Ascending aorta (tissue), 2 donors: ENCODE measurements at places on chromosomes 16 and 17.

- no peaks in the 10 kb centered on the region for H3K27me3 ChIP-seq
- no peak overlapping the region for H3K27ac ChIP-seq
- H3K36me3 ChIP-seq = no peaks in the 10 kb centered on the region
- no peak for DNase-seq
Measured at GRCh38 chr16:6498858-6499257, 833.8 kb upstream of the RBFOX1 start.

DNA sequence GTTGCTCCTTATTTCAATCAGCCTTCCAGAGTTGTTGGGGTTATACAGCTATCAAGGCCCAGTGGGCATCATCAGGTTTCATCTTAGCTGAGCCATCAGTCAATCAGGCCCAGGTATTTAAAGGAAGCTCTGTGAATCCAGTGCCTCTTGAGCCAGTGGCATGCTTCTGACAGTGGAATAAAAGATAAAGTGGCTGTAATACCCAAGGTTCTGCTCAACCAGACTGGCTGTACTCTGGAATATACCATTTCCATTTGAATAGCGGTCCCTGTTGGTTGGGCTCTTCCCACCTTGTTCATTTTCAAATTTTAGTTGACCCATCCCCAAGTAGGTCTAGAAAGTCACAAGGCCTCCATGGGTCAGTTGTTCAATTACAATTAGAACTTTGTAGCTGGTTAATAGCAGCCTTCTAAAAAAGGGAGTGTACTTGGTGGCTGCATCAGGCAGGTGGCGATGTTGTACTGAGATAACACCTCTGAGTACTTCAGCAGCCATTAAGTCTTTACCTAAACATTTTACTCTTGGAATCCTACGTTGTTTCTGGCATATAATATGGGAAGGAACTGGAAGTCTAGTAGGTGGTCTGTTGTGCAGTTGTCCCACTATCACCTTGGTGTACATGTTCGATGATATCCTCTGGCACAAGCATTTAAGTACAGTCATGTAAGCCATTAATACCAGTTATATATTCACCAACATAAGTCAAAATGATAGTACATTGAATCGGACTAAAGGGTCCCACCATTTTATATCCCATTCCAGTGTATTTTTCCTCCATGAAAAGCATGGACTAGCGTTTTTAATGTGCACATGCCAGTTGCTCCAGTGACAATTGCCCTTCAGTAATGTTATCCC is 294.1 kb downstream of the BCAS3 start:
- no peaks in the 10 kb centered on the region for H3K36me3 ChIP-seq
- DNase-seq = no peak
- no peak overlapping the region for H3K4me3 ChIP-seq
- no peaks in the 10 kb centered on the region for H3K27me3 ChIP-seq
- H3K4me1 ChIP-seq = no peaks in the 10 kb centered on the region

- no peak for DNase-seq
- no peak overlapping the region for H3K27ac ChIP-seq
- H3K36me3 ChIP-seq = no peaks in the 10 kb centered on the region
- H3K4me1 ChIP-seq = no peaks in the 10 kb centered on the region
- no peaks in the 10 kb centered on the region for H3K27me3 ChIP-seq
Measured at GRCh38 chr16:56005958-56006357, 130.8 kb upstream of the CES5A start.

- H3K27ac ChIP-seq = no peak overlapping the region
- no peak for DNase-seq
- H3K27me3 ChIP-seq = no peaks in the 10 kb centered on the region
- no peaks in the 10 kb centered on the region for H3K4me1 ChIP-seq
- H3K4me3 ChIP-seq = no peak overlapping the region
Measured at GRCh38 chr16:56252835-56253234, 61.5 kb downstream of the GNAO1 start.

DNA sequence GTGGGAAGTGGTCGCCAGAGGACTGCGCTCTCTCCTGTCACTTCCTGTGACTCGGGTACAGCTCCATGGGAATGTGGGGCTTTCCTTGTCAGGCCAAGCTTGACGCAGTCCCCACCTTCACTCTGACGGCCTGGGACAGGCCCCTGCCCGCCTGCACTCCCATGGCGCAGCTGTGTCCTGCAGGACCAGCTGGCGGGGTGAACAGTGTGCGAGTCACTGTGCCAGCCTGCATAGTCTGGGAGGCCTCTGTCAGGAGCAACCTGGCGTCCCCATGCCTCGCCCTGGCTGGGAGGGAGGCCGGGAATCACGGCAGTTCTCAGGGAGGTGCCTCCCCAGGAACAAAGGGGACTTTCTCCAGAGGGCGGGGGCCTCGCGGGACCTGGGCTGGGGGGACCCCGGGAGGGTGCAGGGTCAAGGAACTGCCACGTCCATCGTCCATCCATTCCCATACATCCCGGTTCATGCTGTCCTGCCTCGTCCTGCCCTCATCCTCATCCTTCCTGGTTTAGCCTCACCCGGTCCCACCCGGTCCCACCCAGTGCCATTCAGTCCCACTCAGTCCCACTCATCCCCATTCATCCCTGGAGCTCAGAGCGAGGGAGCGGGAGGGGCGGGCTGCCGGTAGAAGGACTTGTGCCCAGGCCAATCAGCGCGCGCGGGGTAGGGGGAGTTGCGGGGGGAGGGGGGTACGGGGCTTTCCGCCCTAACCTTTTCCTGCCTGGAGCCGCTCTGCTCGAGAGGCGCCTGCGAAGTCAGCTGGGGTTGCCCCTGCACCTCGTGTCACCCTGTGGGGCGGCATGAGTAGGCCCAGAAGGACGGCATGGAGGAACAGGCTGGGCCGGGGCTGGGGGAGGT is 13.4 kb downstream of the FLYWCH1 start:
- no peak overlapping the region for H3K27ac ChIP-seq
- no peak for DNase-seq
- no peaks in the 10 kb centered on the region for H3K27me3 ChIP-seq
- peaks cover 7% of the 10 kb centered on the region for H3K36me3 ChIP-seq

- peak overlapping the region; percentile 55 for H3K4me3 ChIP-seq
- peaks cover 29% of the 10 kb centered on the region for H3K27me3 ChIP-seq
- H3K4me1 ChIP-seq = peaks cover 11% of the 10 kb centered on the region
- H3K27ac ChIP-seq = no peak overlapping the region
Measured at GRCh38 chr16:1333854-1334700, 632 bp downstream of the BAIAP3 start.

DNA sequence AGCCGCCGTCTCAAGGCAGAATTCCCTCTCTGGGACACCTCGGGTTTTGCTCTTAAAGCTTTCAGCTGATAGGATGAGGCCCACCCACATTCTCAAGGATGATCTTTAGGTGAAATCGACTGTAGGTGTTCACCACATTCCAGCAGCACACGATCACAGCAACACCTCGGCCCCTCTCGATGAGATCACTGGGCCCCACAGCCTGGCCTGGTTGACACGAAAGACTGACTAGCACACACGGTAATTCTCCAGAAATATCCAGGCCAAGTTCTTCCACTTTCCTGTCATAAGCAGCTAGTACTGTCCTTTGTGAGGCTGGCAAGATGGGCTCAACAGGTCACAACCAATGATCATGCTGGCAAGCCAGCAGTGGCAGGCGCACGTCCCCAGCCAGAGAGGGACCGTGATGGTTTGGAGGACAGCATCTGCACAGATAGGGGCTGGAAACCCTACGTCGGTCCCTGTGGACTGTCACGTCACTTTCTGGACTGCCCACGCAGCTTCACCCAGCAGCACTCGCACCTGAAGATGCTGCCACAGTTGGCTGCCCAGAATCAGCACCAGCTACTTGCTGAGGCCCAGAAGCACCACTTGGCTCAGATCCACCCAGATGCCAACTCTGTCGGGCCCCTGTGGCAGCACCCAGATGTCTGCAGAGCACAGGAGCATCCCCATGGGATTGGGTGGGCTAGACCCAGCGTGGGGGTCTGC is 17.4 kb downstream of the TMC6 start:
- no peaks in the 10 kb centered on the region for H3K4me1 ChIP-seq
- H3K27me3 ChIP-seq = no peaks in the 10 kb centered on the region
- H3K27ac ChIP-seq = no peak overlapping the region
- H3K36me3 ChIP-seq = peaks cover 11% of the 10 kb centered on the region
- DNase-seq = no peak

GRCh38 chr17:43392397-43392796 is 6.4 kb upstream of the ARL4D start:
- H3K4me1 ChIP-seq = peaks cover 3% of the 10 kb centered on the region
- no peaks in the 10 kb centered on the region for H3K36me3 ChIP-seq
- H3K27me3 ChIP-seq = no peaks in the 10 kb centered on the region

DNA sequence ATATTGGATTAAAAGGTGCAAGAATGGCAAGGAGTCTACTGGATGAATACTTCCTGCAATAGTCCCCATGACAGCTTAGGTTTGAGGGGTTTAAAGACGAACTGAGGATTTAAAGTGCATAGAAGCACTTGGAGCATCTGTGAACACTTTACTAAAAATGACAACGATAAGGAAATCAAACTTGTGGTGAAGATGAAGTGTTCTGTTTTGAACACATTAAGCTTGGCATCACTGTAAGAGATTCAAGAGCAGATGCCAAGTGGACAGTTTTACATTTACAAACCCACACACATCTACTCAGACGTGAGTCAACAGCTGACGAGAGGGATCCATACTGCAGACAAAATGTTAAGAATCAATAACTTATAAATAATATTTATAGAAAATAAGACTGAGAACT is 918.7 kb downstream of the CDH11 start:
- H3K27ac ChIP-seq = no peak overlapping the region
- no peak for DNase-seq
- H3K27me3 ChIP-seq = no peaks in the 10 kb centered on the region
- H3K4me3 ChIP-seq = no peak overlapping the region

GRCh38 chr17:17111401-17112393 is 69.4 kb downstream of the MPRIP start:
- peaks cover 25% of the 10 kb centered on the region for H3K4me1 ChIP-seq
- DNase-seq = no peak
- H3K27me3 ChIP-seq = no peaks in the 10 kb centered on the region
- no peak overlapping the region for H3K4me3 ChIP-seq
- H3K36me3 ChIP-seq = no peaks in the 10 kb centered on the region
- H3K27ac ChIP-seq = no peak overlapping the region

- DNase-seq = no peak
- H3K27me3 ChIP-seq = no peaks in the 10 kb centered on the region
- H3K4me3 ChIP-seq = no peak overlapping the region
- no peak overlapping the region for H3K27ac ChIP-seq
- peaks cover 4% of the 10 kb centered on the region for H3K4me1 ChIP-seq
Measured at GRCh38 chr17:29394761-29395160, 4.6 kb downstream of the TAOK1 start.

GRCh38 chr17:38745545-38745944 is 2.6 kb downstream of the PCGF2 start:
- H3K27me3 ChIP-seq = no peaks in the 10 kb centered on the region
- H3K27ac ChIP-seq = no peak overlapping the region
- H3K4me1 ChIP-seq = peaks cover 38% of the 10 kb centered on the region
- H3K4me3 ChIP-seq = no peak overlapping the region
- DNase-seq = peak; percentile 63
- no peaks in the 10 kb centered on the region for H3K36me3 ChIP-seq

- no peaks in the 10 kb centered on the region for H3K27me3 ChIP-seq
- no peak overlapping the region for H3K4me3 ChIP-seq
- H3K36me3 ChIP-seq = no peaks in the 10 kb centered on the region
- no peaks in the 10 kb centered on the region for H3K4me1 ChIP-seq
Measured at GRCh38 chr17:57535249-57535966, 209.7 kb downstream of the CCDC182 start.

DNA sequence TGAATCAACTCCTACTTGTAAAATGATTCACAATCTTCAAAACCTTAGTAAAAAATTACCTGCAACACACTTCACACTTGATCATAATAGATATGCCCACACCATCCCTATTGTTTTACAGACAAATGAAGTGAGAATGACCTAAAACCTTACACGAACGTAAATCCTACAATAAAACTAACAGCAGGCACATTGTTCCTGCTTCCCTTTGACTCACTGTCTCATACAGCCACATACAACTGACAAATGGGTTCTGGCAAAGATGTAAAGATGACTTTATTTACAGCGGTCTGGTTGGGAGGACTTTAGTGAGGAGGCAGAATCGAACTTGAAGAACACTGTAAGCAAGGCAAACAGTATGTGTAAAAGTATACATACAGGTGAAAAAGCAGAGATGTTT is 188.7 kb downstream of the MYO1D start:
- DNase-seq = no peak
- H3K36me3 ChIP-seq = peaks cover 17% of the 10 kb centered on the region
- H3K27ac ChIP-seq = no peak overlapping the region
- no peak overlapping the region for H3K4me3 ChIP-seq

- DNase-seq = no peak
- no peaks in the 10 kb centered on the region for H3K27me3 ChIP-seq
- no peak overlapping the region for H3K4me3 ChIP-seq
- H3K4me1 ChIP-seq = no peaks in the 10 kb centered on the region
Measured at GRCh38 chr17:78812855-78813254, 27.8 kb downstream of the USP36 start.

- no peaks in the 10 kb centered on the region for H3K36me3 ChIP-seq
- no peaks in the 10 kb centered on the region for H3K27me3 ChIP-seq
- H3K4me1 ChIP-seq = peaks cover 26% of the 10 kb centered on the region
- peak overlapping the region; percentile 95 for H3K27ac ChIP-seq
- peak overlapping the region; percentile 70 for H3K4me3 ChIP-seq
Measured at GRCh38 chr16:57185446-57185944, 344 bp downstream of the PSME3IP1 start.

DNA sequence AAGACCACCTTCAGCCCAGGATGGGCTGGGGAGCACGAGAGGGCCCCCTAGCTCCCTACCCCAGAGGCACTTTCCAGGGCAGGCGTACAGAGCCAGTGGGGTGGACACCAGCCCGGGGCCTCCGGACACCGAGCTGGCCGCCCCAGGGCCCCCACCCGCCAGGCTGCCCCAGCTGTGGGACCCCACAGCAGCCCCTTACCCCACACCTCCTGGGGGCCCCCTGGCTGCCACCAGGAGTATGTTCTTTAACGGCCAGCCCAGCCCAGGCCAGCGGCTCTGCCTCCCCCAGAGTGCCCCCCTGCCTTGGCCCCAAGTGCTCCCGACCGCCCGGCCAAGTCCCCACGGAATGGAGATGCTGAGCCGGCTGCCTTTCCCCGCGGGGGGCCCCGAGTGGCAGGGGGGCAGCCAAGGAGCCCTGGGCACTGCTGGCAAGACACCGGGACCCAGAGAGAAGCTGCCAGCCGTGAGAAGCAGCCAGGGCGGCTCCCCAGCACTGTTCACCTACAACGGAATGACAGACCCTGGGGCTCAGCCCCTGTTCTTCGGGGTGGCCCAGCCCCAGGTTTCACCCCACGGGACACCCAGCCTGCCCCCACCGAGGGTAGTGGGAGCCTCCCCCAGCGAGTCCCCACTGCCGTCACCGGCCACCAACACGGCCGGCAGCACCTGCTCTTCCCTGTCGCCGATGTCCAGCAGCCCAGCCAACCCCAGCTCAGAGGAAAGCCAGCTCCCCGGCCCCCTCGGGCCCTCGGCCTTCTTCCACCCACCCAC is 24.3 kb upstream of the ZFPM1 start:
- DNase-seq = no peak
- peaks cover 7% of the 10 kb centered on the region for H3K4me1 ChIP-seq
- H3K27me3 ChIP-seq = peaks cover 6% of the 10 kb centered on the region
- no peaks in the 10 kb centered on the region for H3K36me3 ChIP-seq
- H3K27ac ChIP-seq = no peak overlapping the region
